ENCODE measurements at places on chromosomes 3 and 15.
A peak's percentile ranks its signal among the peaks of the same experiment; 100 is the strongest.

DNA sequence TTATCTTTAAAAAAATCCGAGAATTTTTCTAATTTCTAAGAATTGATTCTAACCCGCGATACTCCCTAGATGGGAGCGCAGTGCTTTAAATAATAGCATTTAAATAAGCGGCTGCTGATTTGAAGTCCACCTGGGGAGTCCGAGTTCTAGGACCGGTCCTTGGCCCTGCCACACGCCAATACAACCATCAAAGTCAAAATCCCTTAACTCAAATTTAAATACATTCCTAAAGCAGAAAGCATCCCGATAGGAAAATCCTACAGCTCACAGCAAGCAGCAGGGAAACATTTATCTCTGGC, 508 bp upstream of the ECT2 start:
- no peak for DNase-seq

- no peak for DNase-seq
Observed at GRCh38 chr3:149593418-149594160, 64.2 kb downstream of the WWTR1 start.

DNA sequence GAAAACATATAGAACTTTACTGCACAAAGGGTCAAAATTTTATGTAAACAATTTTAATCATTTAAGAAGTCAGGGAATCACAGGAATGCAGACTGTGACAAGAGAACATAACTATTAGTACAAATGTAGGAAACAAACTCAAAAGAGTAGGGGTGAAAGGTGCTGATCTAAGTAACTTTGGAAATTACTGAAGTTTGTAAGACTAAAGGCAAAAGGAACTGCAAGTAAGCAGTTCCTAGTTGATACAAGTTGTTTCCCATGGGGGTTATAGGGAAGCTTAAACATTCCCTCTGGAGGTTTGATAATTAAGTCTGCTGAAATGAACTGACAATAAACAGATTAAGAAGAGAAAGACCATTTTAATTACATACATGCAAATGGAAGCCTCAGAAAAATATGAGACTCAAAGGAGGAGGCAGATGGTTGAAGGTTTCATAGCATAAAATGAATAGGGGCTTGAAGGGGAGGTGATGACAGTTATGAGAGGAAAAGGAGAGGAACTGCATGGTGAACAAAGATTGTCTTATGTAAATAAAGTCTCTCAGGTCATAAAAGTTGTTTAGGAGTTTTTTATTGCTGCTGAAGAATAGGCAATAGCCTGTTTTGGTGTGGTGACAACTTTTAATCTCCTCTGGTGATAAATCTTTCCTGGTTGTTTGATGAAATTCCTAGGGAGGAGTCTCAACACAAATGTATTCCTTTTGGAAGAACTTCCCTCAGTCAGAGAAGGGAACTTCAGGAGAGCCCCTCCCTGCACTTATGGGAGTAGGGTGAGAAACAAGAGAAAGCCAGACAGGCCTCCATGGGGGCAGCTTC, 17.1 kb downstream of the SETMAR start:
- no peak for DNase-seq

DNA sequence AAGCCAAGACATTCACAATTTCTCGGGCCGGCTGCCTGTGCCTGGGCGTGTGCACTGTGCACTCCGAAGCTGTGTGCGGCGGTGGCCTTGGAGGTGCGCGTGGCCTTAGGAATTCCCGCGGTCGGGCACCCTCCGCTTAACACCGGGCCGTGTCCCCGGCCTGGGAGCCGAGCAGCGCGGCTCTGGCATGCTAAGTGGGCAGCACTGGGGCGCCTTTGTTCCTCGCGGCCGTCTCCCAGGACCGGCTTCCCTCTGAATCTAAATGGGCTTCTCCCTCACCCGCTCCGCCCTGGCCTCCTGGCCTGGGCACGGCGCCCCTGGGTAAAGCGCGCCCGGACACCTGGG, 498 bp upstream of the ARNT2 start:
- DNase-seq = no peak

- DNase-seq = no peak
Observed at GRCh38 chr3:168996622-168997021, 666.9 kb downstream of the MECOM start.

DNA sequence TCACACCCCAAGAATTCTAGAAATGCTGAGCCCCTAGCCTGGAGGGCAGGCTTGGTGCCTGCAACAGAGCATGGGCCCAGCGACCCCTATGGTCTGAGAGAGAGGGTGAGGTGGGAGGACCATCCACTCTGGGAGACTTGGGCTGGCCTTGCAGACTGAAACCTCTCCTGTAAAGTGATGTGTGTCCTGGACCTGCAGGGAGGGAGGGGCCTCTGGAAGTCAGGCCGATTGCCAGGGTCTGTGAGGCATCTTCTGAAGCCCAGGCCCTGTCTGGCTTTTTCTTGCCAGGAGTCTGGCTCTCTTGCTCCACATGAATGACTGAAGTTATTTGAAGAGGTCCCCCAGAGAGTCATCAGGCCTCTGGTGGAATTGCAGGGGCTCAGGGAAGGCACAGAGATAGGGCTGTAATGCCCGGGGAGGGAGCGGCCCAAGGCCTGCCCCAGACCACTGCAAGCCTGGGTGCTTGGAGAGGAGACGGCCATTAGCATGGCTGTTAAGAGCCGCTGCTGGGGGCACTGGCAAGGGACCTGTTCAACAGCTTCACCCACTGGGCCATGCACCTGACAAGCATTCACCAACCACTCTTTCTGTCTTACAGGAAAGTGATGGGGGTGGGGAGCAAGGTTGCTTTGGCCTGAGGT, 56.0 kb upstream of the CHRNA7 start:
- no peak for DNase-seq

DNA sequence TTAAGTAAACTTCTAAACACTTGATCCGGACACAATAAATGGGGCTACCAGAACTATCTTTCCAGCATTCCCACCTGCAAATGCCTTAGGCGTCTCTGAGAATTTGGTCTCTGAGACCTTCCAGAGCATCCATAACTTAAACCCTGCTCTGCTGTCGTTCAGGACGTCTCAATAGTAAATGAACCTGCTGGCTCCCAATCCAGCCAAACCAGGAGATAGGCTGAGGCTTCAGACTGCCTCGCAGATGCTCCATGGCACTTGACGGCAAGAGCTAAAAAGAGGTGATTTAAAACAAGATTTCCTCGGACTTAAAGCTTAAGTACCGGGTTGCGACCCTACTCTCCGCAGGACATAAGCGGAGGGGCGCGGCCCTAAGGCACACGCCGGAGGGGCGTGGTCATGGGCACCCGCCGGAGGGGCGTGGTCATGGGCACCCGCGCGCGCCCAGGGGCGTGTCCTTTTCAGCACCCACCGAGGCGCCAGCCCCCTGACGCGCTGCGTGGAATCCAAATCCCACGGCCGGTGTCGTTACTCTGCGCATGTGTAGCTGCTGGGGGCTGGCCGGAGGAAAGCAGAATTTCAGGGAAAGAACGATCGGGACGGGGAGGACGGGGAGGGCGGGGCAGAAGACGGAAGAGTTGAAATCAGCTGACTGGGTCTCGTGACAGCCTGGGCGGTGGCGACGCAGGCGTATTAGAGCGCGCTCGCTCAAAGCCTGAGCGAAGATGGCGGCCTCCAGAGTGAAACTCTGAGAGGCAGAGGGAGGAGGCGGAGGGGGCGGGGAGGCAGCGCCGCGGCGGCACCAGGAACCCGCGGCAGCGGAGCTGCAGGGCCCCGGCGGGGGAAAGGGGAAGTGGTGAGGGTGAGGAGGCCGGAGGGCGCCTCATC, at the start of gene DNAJC13:
Gene DNAJC13, plus strand, starts transcription at position 696 of the 888 bp plus-strand sequence. CDS start 17,049 bp downstream, outside the sequence.
- DNase-seq = peak; percentile 83

GRCh38 chr15:36469311-36469966, 110.0 kb upstream of the CDIN1 start:
- DNase-seq = no peak

DNA sequence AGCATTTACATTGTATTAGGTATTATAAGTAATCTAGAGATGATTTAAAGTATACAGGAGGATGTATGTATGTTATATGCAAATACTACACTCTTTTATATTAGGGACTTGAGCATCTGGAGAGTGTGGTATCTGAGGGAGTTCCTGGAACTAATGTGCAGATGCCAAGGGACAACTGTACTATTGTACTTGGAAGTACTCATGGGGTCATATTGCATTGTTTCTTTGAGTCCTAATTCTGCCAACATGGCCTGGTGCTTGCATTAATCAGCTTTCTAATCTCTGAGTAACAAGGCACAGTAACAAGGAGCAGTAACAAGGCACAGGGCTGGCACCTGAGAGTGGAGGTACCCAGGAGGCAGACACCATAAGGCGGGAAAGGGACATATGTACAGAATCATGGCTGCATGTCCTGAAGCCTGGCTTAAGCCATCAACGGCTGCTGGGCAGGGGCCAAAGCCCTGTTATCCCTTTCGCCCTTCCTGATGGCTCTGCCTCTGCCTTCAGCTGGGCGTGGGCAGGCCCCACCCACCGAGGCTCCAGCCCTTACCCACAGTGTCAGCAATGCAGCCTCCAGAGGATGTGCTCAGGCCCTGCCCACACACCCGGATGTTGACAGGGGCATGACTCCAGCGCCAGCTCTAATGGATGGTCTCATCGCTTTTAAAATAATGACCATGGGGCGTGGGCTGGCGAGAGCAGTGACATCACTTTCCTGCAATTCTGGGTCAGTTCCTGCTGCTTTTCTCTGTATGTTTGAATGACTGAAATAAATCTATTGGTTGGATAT, 22.9 kb downstream of the CEMIP start:
- DNase-seq = no peak

GRCh38 chr3:106482451-106482850, 613.6 kb upstream of the CBLB start:
- DNase-seq = no peak

GRCh38 chr15:99819981-99820718, 86.9 kb upstream of the LYSMD4 start:
- no peak for DNase-seq

DNA sequence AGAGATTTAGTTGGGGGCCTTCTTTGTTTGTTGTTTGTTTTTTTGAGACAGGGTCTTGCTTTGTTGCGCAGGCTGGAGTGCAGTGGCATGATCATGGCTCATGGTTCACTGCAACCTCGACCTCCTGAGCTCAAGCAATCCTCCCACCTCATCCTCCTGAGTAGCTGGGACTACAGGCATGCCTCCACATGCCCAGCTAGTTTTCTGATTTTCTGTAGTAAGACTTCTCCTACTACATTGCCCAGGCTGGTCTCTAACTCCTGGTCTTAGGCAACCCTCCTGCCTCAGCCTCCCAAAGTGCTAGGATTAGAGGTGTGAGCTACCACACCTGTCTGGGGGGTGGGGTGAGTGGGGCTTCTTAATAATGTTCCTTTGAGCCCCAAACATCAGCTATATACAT, 148.3 kb upstream of the ADAMTS9 start:
- no peak for DNase-seq

DNA sequence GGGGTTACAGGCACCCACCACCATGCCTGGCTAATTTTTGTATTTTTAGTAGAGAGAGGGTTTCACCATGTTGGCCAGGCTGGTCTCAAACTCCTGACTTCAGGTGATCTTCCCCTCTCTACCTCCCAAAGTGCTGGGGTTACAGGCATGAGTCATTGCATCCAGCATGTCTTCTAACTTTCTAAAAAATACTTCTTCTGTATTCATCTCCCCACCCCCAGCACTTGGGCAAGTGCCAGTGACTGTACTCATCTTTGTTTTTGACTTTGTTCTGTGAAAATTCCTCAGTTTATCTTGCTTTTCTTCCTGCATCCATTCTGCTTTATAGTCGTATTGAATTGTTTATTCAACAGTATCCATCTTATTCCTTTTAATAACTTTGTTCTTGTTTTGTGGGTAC, 47.6 kb downstream of the ARIH1 start:
- DNase-seq = no peak

- no peak for DNase-seq
Observed at GRCh38 chr3:139301183-139301582, 42.6 kb upstream of the MRPS22 start.

DNA sequence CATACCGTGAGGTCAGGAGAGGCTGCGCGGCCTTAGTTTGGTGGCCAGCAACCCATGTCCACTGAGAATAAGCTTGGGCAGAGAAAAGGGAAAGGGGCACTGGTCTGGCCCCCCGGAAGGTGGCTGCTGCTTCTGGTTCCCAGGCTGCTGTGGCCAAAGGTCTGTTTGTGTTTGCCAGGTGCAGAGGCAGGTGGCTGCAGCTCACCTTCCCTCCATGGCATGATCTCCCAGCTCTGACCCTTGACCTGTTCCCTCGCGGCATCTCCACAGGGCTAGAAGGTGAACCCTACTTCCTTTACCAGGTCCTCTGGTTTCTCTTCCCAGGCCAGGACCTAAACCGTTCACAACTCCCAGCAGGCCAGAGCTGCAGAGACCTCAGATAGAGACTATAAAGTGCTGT, 13.8 kb downstream of the VPS18 start:
- no peak for DNase-seq

DNA sequence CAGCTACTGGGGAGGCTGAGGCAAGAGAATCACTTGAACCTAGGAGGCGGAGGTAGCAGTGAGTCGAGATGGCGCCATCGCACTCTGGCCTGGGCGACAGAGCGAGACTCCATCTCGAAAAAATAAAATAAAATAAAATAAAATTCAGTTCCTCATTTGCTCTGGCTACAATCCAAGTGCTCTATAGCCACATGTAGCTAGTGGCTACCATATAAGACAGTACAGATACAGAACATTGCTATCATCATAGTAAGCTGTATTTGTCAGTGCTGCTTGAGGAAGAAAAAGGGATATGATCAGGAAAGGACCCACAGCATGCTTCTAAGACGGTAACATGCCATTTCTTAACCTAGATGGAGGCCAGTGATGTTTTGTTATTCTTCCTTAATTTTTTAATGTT, 88.7 kb upstream of the CDAN1 start:
- DNase-seq = no peak

- no peak for DNase-seq
Observed at GRCh38 chr3:124492824-124493223, 237.4 kb upstream of the UMPS start.

DNA sequence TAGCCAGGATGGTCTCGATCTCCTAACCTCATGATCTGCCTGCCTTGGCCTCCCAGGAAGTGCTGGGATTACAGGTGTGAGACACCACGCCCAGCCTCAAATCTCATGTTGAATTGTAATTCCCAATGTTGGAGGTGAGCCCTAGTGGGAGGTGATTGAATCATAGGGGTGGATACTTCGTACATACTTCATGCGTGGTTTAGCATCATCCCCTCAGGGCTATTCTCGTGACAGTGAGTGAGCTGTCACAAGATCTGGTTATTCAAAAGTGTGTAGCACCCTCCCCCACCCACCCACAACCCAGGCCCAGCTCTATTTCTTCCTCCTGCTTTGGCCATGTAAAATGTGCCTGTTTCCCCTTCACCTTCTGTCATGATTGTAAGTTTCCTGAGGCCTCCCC, 236.9 kb upstream of the IL12A start:
- DNase-seq = no peak

DNA sequence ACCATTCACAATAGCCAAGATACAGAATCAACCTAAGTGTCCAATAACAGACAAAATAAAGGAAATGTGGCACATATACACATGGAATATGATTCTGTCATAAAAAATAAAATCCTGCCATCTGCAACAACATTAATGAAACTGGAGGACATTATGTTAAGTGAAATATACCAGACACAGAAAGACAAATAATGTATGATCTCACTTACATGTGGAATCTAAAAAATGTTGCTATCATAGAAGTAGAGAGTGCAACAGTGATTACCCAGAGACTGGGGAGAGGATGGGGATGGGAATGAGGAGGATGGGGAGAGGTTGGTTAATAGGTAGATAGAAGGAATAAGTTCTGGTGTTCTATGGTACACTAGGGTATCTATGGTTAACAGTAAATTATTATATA, 28.7 kb downstream of the MRPL3 start:
- no peak for DNase-seq
